ENCODE measurements at places on chromosomes 16 and 17. TPM values are rescaled to one million over a fixed set of nuclear protein-coding genes. Genes with fewer than 3 reads are reported as not detected.

The RAC3 gene
- 11.5 TPM for total RNA-seq

DNA sequence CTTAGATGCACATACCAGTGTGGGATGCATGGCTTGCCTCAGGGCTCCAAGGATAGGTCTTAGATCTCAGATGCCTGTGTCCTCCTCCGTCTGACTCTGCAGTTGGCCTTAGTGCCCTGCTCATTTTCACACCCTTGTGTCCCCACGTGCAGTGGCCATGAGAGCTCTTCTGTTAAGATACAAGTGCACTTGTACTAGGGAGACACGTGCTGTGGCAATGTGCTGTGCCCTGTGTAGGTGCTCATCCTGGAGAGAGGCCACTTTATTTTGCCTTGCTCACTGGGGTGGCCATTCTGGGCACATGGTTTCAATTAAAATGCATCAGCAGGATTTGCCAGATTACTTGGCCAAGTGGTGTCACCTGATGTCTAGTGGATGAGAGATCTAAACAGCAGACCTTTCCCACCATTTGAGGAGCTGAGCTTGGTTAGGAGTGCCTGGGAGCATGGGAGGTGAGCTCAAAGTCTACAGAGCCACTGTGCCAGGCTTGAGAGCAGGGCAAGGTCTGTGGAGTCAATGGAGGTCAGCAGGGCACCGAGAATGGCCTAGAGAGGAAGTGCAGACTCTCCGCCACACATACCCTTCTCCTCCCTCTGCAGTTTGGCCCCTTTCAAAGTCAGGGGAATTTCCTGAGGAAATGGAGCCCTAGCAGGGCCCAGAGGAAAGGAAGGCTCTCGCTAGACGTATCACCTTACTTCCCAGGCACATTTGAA lies 25.2 kb upstream of the SMPD3 start:
- peaks cover 17% of the 10 kb centered on the region for H3K4me1 ChIP-seq
- no peak overlapping the region for H3K27ac ChIP-seq
- H3K36me3 ChIP-seq = no peaks in the 10 kb centered on the region

The HEATR9 gene
- total RNA-seq = 0.14 TPM

DNA sequence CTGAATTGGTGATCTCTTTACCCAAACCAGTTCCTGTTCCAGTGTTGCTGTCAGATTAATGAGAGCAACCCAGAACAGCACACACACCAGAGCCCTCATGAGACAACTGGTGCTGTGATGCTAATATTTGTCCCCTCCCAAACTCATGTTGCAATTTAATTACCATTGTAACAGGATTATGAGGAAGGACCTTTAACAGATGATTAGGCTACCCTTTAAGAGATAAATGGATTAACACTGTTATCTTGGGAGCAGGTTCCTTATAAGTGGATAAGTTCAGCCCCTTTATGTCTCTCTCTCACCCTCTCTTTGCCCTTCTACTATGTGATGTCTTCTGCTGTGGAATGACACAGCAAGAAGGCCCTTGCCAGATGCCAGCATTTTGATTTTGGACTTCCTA lies 1.1 kb upstream of the CCDC182 start:
- no peaks in the 10 kb centered on the region for H3K36me3 ChIP-seq
- H3K4me3 ChIP-seq = no peak overlapping the region
- peaks cover 22% of the 10 kb centered on the region for H3K27me3 ChIP-seq
- no peak overlapping the region for H3K27ac ChIP-seq
- no peak for DNase-seq

The HOXB4 gene
- 3.6 TPM for total RNA-seq

The SPATA32 gene
- 0.28 TPM for total RNA-seq

GRCh38 chr17:16297367-16298139 lies 55.7 kb downstream of the CENPV start:
- no peaks in the 10 kb centered on the region for H3K27me3 ChIP-seq
- DNase-seq = no peak
- peaks cover 14% of the 10 kb centered on the region for H3K4me1 ChIP-seq
- peaks cover 5% of the 10 kb centered on the region for H3K36me3 ChIP-seq

The GAST gene
- not detected for total RNA-seq

DNA sequence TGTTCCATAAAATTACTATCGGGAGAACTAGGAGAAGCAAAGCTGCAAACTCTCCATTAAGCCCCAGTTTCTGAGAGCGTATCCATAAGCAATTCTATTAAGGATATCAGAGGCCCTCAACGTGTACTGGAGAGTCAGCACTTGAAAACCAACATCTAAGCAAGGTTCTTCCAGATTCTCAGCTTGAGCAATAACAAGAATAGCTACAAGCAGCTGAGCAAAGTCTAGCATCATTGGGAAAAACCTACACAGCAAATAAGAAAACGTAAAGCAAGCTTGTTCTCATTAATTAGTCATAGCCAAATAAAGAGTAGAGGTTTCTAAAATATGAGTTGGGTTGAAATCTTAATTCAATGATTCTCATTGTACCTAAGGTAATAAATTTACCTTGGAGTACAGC lies 26.9 kb upstream of the COX10 start:
- H3K4me1 ChIP-seq = peaks cover 51% of the 10 kb centered on the region
- H3K36me3 ChIP-seq = peaks cover 43% of the 10 kb centered on the region
- peak overlapping the region; percentile 59 for H3K27ac ChIP-seq
- no peaks in the 10 kb centered on the region for H3K27me3 ChIP-seq
- no peak for DNase-seq

Data from activated CD4-positive, alpha-beta T cell treated with anti-CD3 and anti-CD28 coated beads, Interleukin-2, amount 10 ng/mL, durations not matched to agents 24 days and 14 days (primary cell).